ENCODE measurements at places on chromosomes 4 and X.

DNA sequence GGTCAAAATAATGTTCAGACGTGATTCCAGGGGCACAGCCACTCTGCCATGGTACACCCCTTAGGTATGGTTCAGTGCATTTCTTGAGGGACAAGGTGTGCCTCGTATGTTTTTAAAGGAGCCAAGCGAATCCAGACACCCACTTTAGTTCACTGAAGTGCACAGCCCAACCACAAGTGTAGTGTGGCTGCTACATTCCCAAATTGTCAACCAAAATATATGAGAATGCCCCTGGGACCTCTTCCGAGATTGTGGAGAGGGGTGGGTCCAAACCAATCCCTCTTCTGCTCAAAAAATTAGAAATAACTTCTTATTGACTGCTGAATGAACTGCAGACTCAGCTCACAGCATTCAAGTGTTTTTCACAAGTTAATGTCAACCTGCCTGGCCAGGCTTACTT, 7.4 kb upstream of the BRS3 start:
- ATAC-seq: no peak

DNA sequence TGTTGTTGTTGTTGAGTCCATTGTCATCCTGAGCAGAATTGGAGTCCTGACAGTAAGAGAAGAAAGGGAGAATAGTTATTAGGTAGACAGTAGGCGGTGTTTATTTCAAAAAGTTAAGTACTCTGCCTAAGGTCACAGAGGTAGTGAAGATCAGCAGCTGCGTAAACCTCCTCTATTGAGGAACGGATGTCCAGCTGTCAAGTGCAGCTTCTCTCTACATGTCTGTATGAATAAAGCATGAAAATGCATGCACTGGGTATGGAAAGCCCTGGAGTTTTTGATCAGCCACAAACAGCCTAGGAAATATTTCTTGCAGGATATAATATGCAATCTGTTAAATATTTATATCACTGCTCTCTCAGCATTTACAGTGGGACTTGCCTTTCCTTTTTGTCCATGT, 109.4 kb upstream of the CBLL2 start:
- ATAC-seq: no peak

DNA sequence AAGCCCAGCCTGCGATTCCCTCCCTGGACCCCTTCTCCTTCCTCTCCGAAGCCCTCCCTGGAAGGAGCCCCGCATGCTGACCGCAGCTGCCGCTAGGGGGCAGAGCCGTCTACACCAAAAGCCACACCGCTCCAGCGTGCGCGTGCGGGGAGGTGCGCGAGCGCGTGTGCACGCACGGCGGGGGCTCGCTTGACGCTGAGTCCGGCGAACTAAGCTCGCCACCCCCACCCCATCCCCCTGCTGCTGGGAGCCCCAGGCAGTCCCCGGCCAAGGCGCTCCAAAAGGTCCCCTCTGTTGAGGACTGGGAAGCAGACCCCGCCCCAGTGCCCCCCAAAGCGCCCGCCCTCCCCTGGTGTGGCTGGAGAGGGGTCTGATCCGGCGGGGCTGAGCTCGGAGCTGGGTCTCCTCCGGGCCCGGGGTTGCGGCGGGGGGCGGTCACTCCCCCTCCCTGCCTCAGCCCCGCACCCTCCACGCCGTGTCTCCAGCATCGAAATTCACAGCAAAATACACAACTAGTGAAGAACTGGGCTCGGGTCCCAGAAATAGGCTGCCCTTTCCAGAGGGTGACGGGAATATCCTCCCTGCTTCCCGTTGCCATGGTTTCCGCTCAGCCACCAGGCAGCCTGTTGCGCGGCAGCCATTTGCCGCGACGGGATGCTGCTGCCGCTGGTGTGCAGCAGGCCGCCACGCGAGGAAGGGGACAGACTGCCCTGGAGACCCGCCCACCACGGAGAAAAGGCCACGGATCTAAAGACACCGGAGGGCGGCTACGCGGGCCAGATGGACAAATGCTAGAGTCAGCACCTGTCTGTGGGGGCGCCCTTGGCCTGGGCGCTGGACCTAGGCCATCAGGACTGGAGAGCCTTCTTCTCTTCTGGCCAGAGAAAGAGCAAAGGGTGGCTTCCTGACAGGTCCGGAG, 11.2 kb upstream of the CCNQ start:
- peak; percentile 88 for ATAC-seq

GRCh38 chrX:35499071-35499862, 298.9 kb upstream of the MAGEB16 start:
- no peak for ATAC-seq

DNA sequence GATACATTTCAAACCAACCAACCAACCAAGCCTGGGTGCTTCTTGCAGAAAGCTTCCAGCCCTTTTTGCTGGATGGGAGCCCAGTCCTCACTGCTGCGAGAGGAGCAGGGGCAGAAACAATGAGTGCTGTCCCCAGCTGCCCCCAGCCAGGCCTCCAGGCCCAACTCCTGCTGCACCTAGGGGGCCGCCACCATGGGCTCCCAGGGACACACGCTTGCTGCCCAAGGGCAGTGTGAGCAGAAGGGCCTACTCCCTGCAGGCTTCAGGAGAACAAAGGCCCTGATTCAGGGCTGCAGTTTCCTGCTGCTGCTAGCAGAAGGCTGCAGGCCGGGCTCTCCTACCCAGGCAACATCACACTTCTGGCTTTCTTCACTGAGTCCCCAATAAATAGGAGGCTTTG, 37.7 kb upstream of the ENPP6 start:
- no peak for ATAC-seq

GRCh38 chr4:167713756-167714155, 378.6 kb upstream of the ANXA10 start:
- no peak for ATAC-seq

- no peak for ATAC-seq
Measured at GRCh38 chrX:21948897-21949578, 8.5 kb downstream of the SMS start.

DNA sequence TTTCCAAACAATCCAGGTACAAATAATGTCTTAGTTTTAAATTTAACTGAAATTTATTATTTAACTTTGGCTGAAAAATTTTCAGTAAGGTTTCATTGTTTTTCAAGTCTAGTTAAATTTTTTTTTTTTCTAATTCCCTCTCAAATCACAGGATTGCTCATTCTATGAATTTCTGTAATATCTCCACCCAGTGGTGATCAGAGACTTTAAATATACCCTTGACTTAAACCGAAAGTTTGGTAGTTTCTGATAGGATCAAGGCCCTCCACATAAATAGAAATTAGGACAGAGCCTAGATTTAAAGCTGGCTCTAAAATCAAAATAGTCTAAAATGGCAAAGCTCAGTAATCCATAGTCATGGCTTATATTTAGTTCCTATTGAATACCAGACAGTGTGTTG, 175.4 kb downstream of the TBCK start:
- ATAC-seq: no peak

- ATAC-seq: no peak
Measured at GRCh38 chr4:44145868-44146267, 302.7 kb downstream of the KCTD8 start.

DNA sequence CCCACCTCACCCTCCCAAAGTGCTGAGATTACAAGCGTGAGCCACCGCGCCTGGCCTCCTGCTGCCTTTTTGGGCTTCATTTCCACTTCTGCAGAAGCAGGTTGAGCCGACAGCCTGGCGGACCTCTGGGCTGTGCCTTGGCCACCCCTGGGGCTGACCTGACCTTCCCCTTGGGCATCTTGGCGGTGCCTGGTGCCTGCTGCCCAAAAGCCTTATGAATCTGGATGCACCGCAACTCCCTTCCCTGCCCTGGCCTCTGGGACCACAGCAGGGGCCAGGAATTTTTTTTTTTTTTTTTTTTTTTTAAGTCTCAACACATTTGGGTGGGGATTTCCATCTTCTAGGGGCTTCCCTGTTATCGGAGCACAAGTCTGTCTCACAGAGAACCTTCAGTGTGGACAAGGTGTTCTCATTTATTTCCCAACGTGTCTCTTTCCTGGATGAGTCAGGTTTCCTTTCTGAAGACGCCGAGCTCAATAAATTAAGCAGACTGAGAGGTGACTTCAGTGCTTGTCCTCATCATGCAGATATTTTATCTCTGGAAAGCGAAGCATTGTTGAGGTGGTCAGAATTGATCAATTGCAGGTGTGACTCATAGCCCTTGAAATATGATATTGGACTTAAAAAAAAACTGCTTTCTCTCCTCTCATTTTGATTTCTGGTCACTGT, 79.7 kb downstream of the SHROOM2 start:
- ATAC-seq: no peak

- peak; percentile 36 for ATAC-seq
Measured at GRCh38 chr4:72701987-72702819, 133.2 kb upstream of the ADAMTS3 start.

DNA sequence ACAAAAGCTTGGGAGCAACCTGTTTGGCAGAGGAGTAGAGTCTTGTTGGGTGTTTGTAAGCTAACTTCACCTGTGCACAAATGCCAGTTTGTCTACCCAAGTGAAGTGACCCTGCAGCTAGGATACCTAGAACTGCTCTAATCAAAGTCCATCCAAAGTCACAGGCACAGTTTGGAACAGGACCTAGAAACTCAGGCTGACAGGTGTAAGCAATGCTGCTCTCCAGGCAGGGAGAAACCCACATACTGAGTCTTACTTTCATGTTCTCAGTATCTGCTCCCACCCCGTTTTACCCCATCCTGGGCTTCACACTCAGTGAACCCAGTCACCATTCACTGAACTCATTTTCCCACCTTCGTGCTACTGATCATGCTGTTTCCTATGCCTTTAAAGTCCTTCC, 40.3 kb downstream of the MAML3 start:
- ATAC-seq: no peak

- no peak for ATAC-seq
Measured at GRCh38 chr4:83890231-83890630, 354.3 kb downstream of the GPAT3 start.

DNA sequence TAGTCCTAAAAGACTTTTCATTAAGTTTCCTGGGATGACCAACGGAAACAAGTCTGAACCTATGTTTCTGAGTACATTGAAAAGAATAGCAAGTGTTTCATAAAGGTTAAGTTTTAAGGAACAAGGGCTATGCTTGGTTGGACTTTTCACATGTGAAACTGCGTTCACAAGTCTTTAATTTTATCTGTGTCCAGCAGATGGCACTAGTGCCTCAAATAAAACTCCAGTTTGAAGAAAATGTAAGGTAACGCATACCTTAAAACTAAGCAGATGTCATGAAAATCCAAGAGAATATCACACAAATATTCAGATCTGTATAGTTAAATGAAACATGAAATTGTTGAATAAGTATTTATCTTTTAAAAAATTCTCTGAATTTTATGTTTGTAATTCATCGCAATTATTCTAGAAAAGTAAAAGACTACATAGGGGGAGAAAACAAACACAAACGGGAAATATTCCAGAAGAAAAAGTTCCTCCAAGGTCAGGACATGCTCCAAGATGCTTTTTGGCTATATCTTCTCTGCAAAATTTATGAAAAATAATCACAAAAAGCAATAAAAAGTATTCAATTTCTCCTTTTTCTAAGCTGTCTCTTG, 89.6 kb upstream of the MAD2L1 start:
- no peak for ATAC-seq

DNA sequence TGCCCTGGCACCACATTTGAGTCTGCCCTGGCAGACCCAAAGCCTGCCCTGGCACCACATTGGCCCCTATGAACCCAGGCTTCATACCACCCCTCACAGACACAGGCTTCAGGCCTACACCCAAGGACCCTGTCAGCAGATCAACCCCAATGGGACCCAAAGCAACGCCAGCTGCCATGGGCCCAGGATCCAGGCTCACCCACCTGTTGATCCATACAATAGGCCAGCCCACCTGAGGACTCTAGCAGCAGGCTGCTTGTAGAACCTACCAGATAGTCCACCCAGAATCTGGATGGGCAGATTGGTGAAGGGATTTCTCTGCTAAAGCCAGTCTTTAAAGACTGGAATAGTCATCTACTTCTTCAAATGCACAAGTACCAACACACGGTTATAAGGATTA, 114.4 kb downstream of the LAS1L start:
- no peak for ATAC-seq

DNA sequence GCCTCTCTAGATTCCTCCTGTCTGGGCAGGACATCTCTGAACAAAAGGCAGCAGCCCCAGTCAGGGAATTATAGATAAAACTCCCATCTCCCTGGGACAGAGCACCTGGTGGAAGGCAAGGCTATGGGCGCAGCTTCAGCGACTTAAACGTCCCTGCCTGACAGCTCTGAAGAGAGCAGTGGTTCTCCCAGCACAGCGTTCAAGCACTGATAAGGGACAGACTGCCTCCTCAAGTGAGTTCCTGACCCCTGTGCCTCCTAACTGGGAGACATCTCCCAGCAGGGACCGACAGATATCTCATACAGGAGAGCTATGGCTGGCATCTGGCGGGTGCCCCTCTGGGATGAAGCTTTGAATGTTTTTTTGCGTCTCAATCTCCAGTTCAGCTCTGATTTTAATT, 262.2 kb downstream of the PARM1 start:
- ATAC-seq: no peak

DNA sequence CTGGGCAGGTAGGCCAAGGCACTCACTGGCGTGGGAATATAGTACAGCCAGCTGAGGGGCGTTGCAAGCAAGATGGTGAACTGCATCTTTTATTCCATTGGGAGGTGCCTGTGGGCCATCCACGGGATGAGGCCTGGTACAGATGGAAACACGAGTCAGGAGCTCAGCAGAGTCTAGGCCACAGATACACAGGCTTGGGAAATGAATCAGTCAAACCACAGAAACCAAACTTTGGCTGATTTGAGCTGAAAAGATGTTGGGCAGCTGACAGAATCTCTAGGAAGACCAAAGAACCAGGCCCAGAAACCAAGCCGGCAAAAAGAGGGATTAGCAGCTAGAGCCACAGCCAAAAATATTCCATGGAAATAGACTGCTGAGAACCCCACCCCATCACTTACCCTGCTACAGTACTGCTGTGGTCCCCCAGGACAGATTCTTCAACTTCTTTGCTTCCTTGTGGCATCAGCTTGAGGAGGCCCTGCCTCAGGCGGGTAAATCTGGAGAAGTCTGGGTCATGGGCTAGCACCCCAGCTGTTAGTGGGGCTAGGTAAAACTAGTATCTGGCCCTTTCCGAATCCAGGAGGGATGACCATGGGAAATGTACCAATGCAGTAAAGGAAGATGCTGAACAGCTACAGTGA, 75.4 kb downstream of the TMEM131L start:
- no peak for ATAC-seq

- ATAC-seq: no peak
Measured at GRCh38 chrX:48533165-48533564, 6.3 kb upstream of the TBC1D25 start.

- ATAC-seq: no peak
Measured at GRCh38 chr4:17090063-17090462, 191.6 kb upstream of the LDB2 start.

GRCh38 chrX:19017271-19017670, 33.4 kb upstream of the PHKA2 start:
- ATAC-seq: no peak

DNA sequence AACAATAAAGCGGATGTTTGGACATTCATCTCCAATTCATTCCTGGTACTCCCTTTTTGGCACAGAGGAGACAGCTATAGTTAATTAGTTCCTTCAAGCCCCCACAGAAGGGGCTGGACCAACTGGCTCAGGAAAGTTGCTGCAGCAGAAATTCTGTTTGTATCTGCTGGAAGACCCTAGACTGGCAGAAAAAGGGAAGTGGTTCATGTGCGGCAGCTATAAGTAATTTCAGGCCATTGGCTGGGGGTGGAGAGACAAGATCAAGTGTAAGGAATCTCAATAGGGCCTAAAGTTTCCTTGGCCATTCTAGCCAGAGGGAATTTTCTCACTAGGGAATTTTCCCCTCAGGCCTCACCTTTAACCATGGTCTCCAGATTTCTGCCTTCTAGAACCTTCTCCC, 89.9 kb upstream of the DHX15 start:
- no peak for ATAC-seq

All from gastroesophageal sphincter (tissue), 4 donors.